Activated CD8-positive, alpha-beta T cell treated with anti-CD3 and anti-CD28 coated beads, Interleukin-2, amount 10 ng/mL, durations not matched to agents 7 days and 5 days (primary cell): ENCODE measurements at places on chromosomes 11 and 22. TPM values are rescaled to one million over a fixed set of nuclear protein-coding genes. Genes with fewer than 3 reads are reported as not detected.
A peak's percentile ranks its signal among the peaks of the same experiment; 100 is the strongest.

DNA sequence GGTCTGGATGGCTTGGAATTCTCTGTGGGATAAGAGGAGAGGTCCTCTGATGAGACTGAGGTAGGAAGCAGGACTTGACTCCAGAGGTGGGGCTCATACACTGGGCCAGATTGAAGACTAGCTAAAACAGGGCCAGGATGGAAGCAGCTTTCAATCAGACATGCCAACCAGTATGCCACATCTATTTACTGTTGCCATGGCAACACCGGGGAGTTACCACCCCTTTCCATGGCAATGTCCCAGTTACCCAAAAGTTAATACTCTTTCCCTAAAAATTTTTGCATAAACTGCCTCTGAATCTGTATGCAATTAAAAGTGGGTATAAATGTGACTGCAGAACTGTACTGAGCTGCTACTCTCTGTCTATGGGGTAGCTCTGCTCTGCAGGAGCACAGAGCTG, 247.5 kb upstream of the ZBED5 start:
- no peak for DNase-seq

DNA sequence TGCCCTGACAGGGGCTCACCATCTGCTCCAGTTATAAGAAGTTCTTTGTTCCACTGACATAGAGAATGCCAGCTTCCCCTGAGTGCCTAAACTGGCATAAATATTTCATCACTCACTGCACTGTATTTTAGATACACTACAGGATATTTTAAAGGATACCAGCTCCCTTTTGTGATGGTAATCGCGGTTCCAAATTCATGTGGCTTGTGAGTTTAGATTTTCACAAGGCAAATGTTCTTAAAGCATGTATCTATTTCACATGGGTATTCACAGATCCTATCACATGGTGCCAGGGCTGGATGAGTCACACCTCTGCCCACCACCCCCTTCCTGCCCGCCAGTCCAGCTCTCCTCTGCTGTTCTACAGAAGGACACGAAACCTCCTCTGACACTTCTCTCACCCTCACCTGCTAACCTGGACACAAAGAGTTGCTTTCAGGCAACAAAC, 105.5 kb downstream of the KCNC1 start:
- DNase-seq = no peak

DNA sequence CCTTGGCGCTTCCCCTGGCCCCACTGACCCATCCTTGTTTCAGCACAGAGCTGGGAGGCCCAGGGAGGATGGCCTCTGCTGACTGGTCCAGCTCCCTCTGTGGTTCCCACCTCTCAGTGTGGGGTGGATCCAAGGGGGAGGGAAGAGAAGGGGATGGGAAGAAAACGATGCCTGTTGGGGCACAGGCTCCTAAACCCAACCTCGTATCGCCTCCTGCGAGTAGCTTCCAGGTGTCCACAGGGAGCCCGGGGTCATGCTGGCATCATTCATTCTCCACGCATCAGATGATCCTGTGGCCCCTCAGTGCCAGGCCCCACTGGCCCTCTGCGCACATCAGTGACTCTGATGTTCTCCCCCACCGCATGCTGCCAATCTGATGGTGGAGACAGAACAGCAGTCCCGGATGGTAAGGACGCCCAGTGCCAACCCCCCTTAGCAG, 5.1 kb downstream of the MYEOV start:
- no peak for DNase-seq

DNA sequence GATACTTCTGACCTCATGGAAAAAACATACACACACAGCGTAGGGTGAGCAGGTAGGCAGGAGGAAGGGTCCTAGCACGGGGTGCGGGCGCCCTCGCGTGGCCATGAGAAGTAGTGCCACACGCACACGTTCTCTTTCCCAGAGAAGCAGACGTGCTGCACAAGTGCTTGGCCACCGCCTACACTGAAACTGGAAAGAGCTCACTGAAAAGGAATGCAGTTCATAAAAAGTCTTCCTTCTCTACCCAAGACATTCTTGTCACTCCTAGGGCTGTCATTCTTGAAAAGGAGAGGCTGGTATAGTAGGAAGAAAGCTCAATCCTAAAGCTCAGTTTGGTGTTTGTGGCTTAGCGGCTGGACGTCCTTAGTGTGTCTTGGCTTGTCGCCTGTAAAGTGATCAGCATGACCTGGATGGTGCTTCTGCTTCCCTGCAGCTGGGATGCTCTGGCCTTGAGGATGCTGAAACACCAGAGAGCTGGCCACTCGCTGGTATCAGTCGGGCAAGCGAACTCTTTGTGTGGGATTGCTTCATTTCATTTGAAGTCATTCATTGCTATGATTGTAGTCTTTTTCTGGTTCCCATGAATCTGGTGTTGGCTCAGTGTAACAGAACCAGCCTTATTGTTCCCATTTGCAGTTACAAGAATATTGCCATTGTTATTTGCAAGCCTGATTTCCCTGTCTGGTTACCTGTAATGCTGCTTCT, 303.8 kb downstream of the NTM start:
- peak; percentile 61 for DNase-seq

The RIMBP3B gene
- 0.18 TPM for total RNA-seq

The MUC6 gene
- total RNA-seq = not detected

GRCh38 chr11:105622016-105622415, 12.1 kb downstream of the GRIA4 start:
- no peak for DNase-seq

DNA sequence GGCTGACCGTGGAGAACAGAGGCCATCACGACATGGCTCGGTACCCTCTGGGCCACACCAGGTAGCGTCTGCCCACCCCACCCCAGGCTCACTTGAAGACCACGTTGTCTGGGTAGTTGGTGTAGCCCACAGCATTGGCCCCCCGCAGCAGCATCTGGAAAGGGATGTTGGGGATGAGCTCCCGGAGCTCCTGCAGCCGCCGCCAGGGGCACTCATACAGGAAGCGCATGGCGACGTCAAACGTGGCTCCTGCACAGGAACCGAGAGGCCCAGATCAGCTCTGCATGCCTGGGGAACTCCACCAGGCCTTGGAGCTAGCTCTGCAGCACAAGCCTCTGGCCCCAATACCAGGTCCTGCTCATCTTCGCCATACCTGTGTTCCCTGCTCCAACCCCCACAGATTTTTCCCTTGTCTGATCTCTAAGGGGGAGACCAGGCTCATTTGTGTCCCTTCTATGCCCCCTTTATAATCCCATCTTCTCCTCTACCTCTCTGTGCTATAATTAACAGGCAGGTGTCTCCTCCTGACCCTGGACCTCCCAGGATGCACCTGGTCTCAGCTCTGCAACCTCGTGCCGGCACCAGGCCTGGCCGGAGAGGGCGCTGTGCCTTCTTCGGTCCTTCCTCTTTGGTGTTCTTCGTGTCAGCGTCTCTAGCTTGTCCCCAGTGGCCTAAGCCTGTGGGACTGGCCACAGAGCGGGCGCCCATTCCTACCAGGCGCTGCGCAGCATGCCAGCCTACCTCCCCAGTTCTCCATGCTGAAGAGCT, 5.0 kb upstream of the LRFN4 start:
- no peak for DNase-seq

GRCh38 chr11:56705784-56706396, 7.0 kb downstream of the OR9G1 start:
- no peak for DNase-seq

The PLEKHA7 gene
- 0.50 TPM for total RNA-seq

GRCh38 chr22:46147061-46147460, 3.3 kb upstream of the PPARA start:
- no peak for DNase-seq

- no peak for DNase-seq
These were observed 203.1 kb upstream of the MPPED2 start for GRCh38 chr11:30789270-30789669.

DNA sequence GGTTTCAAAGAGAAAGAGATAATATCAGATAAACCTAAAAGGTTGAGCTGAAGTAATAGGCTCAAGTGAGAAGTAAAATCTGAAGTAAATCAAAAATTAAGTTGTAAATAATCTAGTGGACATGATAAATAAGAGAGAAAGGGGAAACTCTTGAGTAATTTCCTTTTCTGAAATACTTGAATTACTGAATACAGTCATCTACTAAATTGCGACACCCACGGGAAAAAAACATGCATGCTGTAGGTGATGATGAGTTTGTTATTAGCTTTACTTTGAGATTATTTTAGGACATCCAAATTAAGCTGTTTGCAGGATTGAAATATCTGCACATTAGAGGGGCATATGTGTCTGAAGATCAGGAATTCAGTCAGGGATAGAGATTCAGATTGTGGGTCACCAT, 50.0 kb upstream of the CARD18 start:
- DNase-seq = no peak

DNA sequence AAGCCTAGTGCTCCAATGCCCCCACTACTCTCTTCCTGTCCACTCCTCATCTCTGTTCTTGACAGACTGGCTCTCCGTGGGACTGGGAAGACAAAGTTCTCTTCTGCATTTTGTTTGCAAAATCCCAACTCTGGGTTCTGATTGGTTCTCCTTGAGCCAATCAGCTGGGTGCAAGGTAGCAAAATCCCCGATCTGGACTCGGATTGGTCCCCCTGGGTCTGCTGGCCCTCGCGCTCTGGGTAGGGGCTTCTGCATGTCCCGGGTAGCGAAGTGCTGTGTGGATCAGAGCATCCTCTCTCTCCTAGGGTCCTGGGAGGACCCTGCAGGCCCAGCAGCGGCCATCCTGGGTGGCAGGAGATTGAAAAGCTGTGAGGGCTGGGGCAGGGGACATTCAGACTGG, 22.3 kb upstream of the A4GALT start:
- no peak for DNase-seq

GRCh38 chr11:9130297-9130696, 38.9 kb upstream of the SCUBE2 start:
- DNase-seq = no peak

DNA sequence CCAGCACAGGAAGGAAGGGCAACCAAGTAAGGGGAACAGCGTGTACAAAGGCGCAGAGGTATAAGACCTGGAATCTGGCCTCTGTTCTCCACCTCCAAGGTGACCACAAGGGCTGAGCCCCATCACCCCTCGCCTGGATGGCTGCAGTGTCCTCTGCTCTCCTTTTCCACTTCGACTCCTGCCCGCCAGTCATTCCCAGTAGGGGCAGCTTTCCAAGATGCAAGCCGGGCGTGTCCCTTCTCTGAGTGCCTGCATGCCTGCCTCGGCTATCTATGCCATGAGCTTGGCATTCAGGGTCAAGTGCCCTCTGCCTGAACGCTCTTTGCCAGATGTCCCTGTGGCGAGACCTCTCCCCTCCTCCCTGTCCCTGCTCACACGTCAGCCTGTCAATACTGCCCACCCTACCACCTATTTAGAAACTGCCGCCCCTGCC, 17.0 kb downstream of the FADS3 start:
- no peak for DNase-seq

The PRRG4 gene
- total RNA-seq = 0.24 TPM

The SUSD2 gene
- total RNA-seq = 1.9 TPM

The ZBTB16 gene
- 16.3 TPM for total RNA-seq

The TMEM41B gene
- 32.8 TPM for total RNA-seq

DNA sequence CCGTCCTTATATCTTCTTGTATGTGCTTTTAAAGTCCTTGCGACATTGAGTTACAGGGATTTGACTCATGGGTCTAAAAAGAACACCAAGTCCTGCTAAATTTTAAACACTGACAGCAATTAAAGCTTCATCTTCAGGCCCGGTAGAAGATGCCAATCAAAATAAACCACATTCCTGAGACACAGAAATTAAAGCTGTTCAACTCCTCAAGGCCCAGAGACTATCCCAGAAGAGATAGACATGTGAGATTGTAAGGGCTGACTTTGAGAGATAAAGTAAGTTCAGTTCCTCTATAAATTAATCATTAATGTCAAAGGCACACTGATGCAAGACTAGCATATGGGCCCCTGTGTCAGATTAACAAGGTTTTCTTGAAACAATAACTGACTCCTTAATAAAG, 49.8 kb downstream of the OSBPL5 start:
- no peak for DNase-seq

GRCh38 chr11:110026858-110027626, 66.2 kb upstream of the ZC3H12C start:
- DNase-seq = no peak

DNA sequence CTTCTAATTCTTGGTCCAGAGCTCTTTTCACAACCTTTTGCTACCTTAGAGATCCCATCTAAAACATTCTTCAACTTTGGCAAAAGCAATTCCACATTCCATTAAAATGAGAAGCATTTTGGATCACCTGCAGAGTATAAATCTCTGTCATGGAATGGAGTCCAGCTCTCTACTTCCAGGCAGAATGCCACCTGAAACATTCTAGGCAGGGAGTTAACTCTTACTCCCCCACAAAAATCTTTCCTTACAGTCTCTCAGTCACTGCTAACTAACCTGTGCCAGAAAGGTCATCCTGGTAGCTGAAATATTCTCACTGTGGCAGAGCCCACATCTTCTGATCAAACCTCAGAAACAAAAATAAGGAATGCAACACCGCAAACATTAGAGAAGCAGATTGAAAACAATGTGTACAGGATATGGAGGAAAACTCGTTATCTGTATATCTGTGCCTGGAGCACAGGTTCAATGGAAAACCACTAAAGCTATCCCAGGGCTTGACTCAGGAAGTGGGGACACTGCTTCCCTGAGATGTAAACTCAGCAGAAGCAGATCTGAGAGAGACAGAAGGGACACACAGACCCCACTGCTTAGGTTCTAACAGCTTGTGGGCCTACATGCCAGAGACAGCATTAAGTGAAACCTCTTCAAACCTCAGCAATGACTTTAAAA, 78.9 kb downstream of the KCNC1 start:
- no peak for DNase-seq

The ANGPTL5 gene
- total RNA-seq = not detected

GRCh38 chr11:76026281-76026680, 180.0 kb downstream of the WNT11 start:
- DNase-seq = no peak

DNA sequence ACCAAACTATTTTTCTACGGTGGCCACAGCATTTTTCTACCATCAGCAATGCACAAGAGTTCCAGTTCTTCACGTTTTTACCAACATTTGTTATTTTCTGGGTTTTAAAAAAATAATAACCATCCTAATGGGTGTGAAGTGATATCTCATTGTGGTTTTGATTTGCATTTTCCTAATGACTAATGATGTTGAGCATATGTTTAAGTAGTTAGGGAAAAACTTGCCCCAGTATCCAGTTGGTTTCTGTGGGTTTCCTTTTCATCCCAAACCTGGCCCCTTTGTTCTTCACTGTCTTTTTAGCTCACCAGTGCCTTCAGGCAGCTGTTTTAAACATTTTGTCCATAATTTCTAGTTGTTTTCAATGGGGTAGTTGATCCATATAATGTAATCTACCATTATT, 14.7 kb upstream of the PTS start:
- DNase-seq = no peak

The AIFM3 gene
- 0.39 TPM for total RNA-seq

The MYOD1 gene
- not detected for total RNA-seq

The ZNF214 gene
- not detected for total RNA-seq

- DNase-seq = no peak
These were observed 15.7 kb downstream of the SNU13 start for GRCh38 chr22:41672780-41673509.

GRCh38 chr22:49751318-49751965, 76.2 kb downstream of the BRD1 start:
- DNase-seq = no peak

- peak; percentile 79 for DNase-seq
These were observed 8.3 kb downstream of the NDUFV1 start for GRCh38 chr11:67614730-67615714.

The FDXACB1 gene
- 5.9 TPM for total RNA-seq

- DNase-seq = peak; percentile 44
These were observed 76.7 kb upstream of the WNT7B start for GRCh38 chr22:46053563-46054090.
